ENCODE measurements at places on chromosomes 5 and 9. TPM values are rescaled to one million over a fixed set of nuclear protein-coding genes. Genes with fewer than 3 reads are reported as not detected.

GRCh38 chr9:137278721-137279711 is 1.5 kb downstream of the TOR4A start:
- no peak for DNase-seq

DNA sequence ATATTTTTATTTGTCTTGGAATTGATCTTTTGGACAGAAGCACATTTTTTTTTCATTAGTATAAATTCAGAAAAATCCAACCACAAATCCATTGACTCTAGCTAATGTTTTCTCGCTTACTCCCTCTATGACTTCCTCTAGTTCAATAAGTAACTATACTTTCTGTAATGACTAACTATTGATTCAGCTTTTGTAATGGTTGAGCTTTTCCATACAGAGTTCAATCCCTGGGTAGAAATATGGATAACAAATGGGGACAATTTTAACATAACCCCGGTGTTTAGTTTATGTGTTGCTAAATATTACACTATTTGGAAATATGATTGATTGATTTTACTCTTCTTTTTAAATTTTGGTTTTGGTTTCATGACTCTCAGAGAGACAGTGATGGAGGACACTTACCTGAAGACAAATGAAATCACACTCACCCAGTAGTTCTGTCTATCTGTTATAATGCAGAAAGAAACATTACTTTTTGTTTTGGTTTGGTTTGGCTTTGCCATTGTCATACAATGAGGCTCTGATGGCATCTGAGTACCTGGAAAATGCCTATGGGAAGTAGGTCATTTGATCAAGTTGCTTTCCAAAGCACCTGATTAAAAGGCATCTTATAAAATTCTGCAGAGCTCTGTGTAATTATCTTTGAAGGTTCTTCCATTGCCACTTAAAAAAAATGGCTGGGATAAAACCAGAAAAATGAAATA is 309.7 kb upstream of the MPDZ start:
- no peak for DNase-seq

- no peak for DNase-seq
Observed at GRCh38 chr9:71243951-71244350, 122.5 kb upstream of the TRPM3 start.

DNA sequence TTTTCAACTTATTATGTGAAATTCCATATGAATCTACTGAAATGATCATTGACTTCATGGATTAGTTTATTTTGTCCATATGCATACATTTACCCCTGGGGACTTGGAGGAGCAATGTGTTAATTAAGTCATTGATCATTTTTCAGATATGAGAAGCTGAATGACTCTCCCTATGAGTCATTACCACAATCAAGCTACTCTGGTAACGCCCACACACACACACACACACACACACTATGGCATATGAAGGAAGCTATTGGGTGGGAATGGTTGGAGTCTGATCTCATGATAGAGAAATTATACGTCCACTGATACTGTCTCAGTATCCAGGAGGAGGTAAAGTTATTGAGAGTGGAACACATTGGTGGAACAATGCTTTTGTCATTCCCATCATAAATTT is 528.9 kb downstream of the AGTPBP1 start:
- DNase-seq: no peak

- no peak for DNase-seq
Observed at GRCh38 chr5:67520161-67520908, 323.7 kb upstream of the CD180 start.

- DNase-seq: peak; percentile 64
Observed at GRCh38 chr9:125747053-125747764, at the start of gene PBX3. Gene PBX3, plus strand, starts transcription at chr9:125747373.

- no peak for DNase-seq
Observed at GRCh38 chr5:28216939-28217360, 1178.6 kb upstream of the CDH9 start.

DNA sequence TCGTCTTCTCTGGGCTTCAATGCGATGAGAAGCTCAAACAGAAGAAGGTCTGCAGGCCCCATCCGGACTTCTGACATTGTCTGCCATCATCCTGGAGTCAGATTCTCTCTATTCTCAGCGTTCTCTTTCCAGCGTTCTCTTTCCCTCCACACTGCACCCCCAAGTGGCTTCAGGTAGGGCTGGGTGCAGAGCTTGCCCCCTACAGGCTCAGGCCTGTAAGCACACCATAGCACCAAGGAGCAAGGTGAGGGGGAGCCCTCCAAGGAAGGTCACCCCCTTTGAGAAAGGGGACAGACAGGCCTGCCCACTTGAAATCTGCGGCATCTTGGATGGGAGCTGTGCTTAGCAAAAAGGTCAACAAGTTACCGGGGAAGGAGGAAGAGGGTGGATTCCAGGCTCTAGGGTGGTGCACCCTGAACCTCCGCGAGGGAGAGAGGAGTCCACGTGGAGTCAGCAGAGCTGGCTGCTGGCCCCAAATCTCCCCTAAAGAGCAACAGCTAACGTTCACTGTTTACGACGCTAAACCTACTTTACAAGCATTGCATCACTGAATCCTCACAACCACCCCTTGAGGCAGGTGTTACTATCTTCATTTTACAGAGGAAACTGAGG is 27.5 kb downstream of the GPX3 start:
- no peak for DNase-seq

GRCh38 chr5:68347536-68347935 is 132.0 kb downstream of the PIK3R1 start:
- DNase-seq: no peak

DNA sequence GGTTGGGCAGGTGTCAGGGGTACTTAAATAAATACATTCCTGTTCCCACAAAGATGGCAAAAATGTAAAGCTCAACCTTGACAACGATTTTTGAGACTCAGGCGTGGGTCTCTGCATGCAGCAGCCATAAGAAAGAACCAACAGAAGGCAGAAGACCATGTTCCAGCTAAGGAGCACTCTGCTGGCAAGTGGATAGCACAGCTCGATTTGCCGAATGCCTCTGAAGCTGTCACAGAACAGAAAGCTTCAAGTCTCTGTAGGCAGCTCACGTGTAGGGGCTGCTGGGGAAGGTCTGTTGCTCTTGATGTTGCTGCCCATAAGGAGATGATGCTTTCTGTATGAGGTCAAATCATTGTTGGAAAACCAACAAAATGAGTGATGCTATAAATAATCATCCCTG is 119.6 kb upstream of the GRIN3A start:
- DNase-seq: no peak

DNA sequence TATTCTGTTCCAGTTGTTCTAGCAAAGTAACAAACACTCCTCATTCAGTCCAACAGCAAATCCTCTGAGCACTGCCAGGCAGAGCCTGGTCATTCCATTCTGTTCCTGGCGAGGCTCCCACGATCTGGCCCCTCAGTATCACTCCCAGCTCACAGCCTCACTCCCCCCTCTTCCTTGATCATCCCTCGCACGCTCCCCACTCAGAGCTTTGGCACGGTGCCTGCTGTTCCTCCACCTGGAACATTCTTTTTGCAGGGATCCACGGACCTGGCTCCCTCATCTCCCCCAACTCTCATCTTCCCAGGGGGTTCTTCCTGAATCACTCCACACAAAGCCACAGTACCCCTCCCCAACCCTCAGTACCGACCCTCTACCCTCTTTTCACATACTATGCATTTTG is 192.3 kb downstream of the ATPSCKMT start:
- no peak for DNase-seq

- no peak for DNase-seq
Observed at GRCh38 chr5:133227082-133227481, 175.3 kb downstream of the HSPA4 start.

- DNase-seq: no peak
Observed at GRCh38 chr5:57442080-57442839, 40.4 kb downstream of the ACTBL2 start.

DNA sequence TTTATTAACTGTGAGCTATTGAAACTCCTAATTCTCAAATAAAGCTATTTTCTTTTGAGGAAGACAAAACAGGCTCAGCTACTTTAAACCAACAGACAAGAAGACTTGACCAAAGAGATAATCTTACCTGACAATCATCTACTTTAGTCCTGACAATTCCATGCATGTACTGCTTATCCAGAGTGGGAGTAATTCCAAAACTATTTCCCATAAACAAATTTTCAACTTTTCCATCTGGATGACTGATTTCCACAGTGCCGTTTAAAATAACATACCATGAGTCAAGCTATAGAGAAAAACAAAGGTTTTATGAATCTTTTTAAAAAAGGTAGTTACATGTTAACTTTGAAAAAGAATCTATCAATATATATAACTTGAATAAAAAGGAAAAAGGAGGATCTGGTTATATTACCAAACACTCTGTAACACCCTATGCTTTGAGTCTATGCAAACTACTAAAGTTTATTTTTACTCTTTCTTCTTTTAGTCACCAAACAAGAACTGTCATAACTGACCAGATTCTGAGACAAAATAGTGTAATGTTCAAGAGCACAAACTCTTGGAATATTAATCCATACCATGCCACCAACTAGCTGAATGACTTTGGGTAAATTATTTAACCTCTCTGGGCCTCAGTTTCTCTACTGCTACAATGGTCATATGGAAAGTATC is 129.7 kb downstream of the RAPGEF6 start:
- DNase-seq: no peak

DNA sequence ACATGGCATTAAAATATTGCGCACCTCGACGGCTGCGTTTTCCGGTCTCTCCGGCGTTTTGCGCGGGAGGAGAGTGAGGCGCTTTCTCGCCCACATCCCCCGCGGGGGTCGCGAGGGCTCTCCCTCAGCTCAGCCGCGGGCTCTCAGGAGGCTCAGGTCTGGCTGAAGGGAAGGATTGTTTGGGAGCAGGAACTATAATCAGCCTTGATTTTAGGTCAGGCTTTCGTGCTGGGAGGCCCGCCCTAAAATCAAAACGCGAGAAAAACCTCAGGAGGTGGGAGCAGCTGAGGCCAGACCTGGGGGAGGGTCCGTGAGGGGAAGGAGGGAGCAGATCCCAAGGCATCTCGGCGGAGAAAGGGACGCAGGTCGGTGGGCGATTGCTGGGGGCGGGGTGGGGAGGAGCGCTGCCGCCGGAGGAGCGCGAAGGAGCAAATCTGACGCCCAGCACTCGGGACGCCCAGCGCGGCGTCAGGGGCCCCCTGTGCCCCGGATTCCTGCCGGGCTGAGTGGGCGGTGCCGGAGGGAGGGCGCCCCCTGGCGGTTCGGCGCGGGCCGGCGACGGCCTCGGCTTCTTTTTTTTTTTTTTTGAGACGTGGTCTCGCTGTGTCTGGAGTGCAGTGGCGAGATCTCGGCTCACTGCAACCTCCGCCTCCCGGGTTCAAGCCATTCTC is 18.7 kb upstream of the RNF130 start:
- peak; percentile 76 for DNase-seq

DNA sequence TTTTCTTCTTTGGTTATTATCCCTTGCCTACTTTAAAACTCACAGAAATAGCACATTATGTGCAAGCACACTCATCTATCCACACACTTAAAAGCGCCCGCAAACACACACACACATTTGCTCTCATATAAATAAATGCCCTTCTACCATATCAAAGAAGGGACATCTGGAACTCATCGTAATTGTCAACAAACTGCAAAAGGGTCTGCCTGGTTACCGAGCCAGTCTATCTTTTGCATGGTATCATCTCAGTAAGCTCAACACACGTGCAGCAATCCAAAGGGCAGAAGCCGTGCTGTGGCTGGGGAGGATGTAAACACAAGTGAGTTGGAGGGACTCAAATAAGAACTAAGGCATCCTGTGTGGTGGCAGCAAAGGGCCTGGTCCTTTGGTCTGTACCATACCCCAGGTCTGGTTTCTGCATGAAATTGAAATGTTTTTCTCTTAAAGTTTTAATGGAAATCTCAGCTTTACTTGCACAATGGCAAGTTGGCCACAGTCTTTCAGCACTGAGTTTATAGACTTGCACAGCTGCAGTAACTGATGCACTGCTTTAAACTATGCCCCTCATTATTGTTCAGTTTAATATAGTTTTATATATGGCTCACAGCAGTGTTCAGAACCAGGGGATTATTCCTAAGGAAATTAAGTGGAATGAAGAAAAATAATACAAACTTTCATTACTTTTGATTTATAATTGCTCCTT is 331.0 kb downstream of the ADAMTS6 start:
- no peak for DNase-seq

DNA sequence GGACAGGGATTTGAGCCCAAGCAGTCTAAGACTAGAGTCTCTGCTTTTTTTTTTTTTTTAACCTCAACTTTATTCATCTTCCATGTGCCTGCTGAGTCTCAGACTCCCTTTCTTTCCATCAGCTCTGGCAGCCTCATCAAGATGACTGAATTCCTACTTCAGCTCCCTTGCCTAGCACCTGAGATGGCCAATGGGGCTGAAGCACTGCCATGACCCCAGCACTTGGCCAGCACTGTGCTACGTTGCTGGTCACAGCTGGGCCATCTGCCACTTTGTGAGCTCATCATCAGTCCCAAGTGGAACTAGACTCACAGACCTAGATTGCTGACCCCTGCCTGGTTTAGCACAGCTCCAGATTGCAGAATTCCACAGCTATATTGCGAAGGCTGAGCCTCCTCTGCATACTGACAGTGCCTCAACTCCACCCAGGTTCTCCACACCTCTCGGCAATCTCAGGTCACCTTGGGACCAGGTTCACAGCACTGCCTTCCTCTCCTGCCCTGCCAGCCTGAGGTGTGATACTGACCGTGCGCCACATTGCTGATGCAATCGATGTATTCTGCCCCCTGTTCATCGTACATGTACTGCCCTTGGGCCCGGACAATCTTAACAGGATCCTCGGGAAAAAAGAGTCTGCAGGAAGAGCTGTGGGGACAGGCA is 1.6 kb downstream of the PHYKPL start:
- DNase-seq: peak; percentile 73

DNA sequence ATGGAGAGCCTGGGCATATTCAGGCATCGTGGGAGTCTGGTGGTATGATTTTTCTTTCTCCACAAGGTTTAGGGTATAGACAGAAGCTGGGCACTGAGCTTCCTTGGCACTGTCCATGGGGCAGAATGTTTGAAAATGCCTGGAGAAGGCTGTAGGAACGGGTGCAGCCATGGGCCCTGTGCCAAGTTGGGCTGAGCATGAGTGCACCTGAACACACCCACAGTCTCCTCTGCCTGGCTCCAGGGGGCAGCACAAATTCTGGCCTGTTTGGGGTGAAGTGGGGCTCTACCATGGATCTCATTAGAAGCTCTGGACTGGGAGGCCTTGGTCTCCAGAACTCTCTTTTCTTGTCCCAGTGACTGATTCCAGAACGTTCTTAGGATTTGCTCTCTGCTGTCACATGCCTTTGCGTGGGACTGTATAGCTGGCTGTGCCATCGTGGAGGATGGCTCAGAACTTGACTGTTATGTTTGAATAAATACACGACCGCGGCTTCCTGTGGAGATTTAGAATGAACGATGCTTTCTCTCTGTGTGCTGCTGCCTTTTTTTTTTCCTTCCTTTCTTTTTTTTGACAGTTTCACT is 229.8 kb downstream of the FANCC start:
- no peak for DNase-seq

GRCh38 chr5:117671551-117671950 is 1096.9 kb upstream of the SEMA6A start:
- no peak for DNase-seq

The QRFP gene
- not detected for total RNA-seq

The TAF1L gene
- not detected for total RNA-seq

The LCN12 gene
- 7.0 TPM for total RNA-seq

Data from left cardiac atrium (tissue), 4 donors.